ENCODE measurements at places on chromosomes 1 and 21. TPM values are rescaled to one million over a fixed set of nuclear protein-coding genes. Genes with fewer than 3 reads are reported as not detected.

C1orf87 gene
- not detected for polyA plus RNA-seq

AGBL4 gene
- 0.09 TPM for polyA plus RNA-seq

CCDC27 gene
- not detected for polyA plus RNA-seq

HSPA6 gene
- 1.6 TPM for polyA plus RNA-seq

C2CD2 gene
- polyA plus RNA-seq: 8.3 TPM

PROK1 gene
- 0.09 TPM for polyA plus RNA-seq

GPR37L1 gene
- polyA plus RNA-seq: not detected

GSTM5 gene
- polyA plus RNA-seq: 2.7 TPM

CAP1 gene
- polyA plus RNA-seq: 286 TPM

NMNAT2 gene
- under 0.01 TPM for polyA plus RNA-seq

PLOD1 gene
- 16.2 TPM for polyA plus RNA-seq

PPP1R15B gene
- 31.3 TPM for polyA plus RNA-seq

FAM151A gene
- 3.2 TPM for polyA plus RNA-seq

APCS gene
- polyA plus RNA-seq: not detected

TCEA3 gene
- 222 TPM for polyA plus RNA-seq

GPR25 gene
- polyA plus RNA-seq: not detected

LAMC2 gene
- polyA plus RNA-seq: 24.0 TPM

SPRR2B gene
- polyA plus RNA-seq: not detected

RGS1 gene
- 34.8 TPM for polyA plus RNA-seq
